Stimulated activated CD8-positive, alpha-beta memory T cell treated with anti-CD3 and anti-CD28 coated beads, Interleukin-7, amount 100 ng/mL, for 48 hours (primary cell): ENCODE measurements at places on chromosomes 16 and 17.

DNA sequence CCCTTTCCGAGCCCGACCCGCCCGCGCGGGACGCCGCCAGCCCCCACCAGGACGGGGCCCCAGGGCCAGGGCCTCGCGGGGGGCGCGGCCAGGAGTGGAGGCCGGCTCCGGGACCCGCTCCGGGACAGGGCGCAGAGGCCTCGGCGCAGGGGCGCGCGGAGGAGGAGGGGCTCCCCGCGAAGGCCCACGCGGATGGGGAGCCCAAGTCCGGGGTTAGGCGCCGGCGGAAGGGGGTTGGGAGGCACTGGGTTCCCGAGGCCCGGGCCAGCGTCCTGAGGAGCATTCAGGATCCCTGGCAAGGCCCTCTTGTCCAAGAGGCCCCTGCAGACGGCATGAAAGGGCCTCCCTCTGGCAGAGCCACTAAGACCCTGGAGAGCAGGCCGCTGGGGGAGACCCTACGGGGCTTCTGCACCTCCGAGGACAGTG, 57.8 kb upstream of the CIBAR2 start:
- no peak for DNase-seq

GRCh38 chr16:57539072-57539796, 2.9 kb upstream of the CCDC102A start:
- no peak for DNase-seq

DNA sequence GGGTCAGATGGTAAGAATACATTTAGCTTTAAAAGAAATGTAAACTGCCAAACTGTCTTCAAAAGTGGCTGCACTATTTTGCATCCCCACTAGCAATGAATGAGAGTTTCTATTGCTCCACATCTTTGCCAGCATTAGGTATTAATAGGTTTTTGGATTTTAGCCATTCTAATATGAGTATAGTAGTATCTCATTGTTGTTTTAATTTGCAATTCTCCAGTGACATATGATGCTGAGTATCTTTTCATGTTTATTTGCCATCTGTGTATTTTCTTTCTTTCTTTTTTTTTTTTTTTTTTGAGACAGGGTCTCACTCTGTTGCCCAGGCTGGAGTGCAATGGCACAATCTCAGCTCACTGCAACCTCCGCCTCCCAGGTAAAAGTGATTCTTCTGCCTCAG, 24.3 kb upstream of the MARCHF10 start:
- no peak for DNase-seq

- DNase-seq = no peak
Observed at GRCh38 chr17:30091771-30092170, 24.8 kb upstream of the NSRP1 start.

GRCh38 chr17:18950346-18950745, 1.6 kb upstream of the SLC5A10 start:
- no peak for DNase-seq

DNA sequence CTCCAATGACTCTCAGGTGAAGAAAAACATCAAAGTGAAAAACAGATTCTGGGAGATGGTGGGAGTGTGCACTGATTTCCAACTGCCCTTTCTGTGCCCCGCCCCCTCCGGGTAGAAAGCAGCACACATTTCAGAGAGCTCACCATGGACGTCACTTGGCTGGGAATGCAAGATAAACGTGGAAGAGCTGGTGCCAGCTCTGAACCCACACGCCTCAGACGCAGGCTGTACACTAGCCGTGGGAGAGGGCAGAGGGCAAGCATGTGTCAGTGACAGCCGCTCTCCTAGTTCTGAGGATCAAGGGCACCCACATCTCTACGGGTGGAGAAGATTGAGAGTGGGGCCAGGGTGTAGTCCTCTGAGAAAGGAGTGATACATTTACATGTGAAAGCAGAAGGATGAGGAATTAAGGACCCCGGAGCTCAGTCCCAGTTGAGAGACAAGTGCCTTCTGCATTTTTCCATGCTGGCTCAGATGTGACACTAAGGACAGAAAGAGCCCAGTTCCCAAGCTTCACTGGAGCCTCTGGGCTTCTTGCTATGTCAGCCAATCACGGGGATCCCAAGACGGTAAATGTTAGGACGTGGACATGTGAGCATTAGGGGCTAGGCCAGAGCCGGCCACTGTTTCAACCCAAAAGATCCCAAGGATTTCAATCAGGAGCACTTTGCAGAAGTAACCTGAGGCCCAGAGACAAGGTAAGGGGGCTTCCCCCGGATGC, 101.3 kb downstream of the ZFHX3 start:
- no peak for DNase-seq

GRCh38 chr16:31182391-31182790, 2.5 kb downstream of the FUS start:
- DNase-seq = no peak

DNA sequence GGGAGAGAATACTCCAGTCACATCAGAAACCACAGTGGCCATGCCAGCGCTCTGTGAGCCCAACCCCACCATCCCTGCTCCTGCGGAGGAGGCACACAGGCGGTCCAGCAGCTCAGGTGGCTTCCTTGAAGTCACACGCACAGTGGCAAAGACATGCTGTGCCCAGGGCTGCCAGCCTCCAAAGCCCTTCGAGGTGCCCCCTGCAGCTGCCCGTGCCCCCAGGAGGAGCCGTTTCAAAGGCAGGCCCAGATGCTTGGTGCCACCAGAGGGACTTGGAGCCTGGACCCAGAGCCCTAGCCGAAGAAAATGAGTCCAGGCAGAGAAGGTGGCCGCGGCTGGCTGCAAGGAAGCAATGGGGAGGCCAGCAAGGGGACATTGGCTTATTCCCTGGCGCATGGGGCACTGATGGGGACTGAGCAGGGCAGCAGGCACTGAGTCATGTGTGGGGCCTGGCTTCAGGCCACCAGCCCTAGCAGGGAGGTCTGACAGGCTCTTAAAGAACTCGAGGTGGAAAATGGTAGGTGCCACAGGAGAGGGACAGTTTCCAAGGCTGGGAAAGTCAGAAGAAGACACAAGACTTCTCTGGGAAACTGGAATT, 17.2 kb upstream of the CACNG1 start:
- DNase-seq = no peak

GRCh38 chr16:87800497-87800896, 34.7 kb upstream of the KLHDC4 start:
- no peak for DNase-seq

GRCh38 chr17:80947200-80947940, 44.3 kb upstream of the CHMP6 start:
- DNase-seq = no peak

GRCh38 chr17:63500543-63501390, 22.4 kb upstream of the KCNH6 start:
- no peak for DNase-seq

GRCh38 chr17:33924104-33924503, 331.0 kb upstream of the CCL2 start:
- DNase-seq = no peak

GRCh38 chr16:58034128-58034685, 8.7 kb downstream of the MMP15 start:
- DNase-seq = no peak

GRCh38 chr17:50588391-50589049, 28.0 kb downstream of the CACNA1G start:
- no peak for DNase-seq

DNA sequence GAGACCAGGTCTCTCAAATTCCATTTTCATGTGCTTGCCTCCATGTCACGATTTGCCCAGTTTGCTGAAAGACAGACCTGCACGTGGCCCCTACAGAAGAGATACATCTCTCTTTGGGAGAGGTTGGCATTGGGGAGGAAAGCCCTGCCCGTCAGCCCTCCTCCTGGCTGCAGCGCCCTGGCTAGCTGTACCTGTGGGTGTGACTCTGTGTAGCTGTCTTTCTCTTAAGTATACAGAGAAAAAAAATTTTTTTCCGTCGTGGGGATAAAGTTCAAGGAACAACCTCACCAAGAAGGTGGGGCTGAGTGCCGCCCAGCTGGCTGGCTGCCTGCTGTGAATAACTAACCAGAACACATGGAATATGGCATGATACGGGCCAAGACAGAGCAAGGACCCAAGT, 26.5 kb downstream of the TMEM98 start:
- no peak for DNase-seq

DNA sequence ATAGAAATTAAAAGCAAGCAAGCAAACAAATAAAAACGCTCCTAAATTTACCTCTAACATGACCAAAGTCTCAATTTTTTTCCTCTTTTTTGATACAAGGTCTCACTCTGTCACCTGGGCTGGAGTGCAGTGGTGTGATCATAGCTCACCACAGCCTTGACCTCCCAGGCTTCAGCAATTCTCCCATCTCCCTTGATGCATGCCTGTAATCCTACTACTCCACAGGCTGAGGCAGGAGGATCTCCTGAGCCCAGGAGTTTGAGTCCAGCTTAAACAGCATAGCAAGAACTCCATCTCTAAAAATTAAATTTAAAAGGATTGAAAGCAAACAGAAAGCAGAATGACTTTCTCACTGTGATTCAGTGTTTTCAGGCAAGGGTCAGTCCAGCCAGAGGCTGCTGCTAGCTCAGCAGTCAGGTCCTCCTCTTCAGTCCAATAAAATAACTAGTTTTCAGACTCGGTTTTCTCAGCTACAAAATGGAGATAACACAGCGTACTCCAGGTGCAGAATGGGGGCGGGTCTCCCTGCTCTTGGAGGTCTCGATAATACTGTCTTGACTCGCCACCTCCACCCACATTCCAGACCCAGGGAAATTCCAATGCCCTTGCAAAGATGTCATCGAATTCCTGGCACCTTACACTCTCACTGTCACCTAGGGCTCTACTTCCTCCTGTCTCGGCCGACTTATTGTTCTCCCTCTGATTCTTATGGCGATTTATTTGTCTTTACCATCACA, 20.7 kb upstream of the MRTFB start:
- DNase-seq = no peak

GRCh38 chr17:47297661-47298400, 25.9 kb upstream of the EFCAB13 start:
- DNase-seq = no peak

GRCh38 chr16:87507351-87508069, 14.7 kb upstream of the ZCCHC14 start:
- DNase-seq = no peak
